ENCODE measurements at places on chromosomes 3 and 15.

DNA sequence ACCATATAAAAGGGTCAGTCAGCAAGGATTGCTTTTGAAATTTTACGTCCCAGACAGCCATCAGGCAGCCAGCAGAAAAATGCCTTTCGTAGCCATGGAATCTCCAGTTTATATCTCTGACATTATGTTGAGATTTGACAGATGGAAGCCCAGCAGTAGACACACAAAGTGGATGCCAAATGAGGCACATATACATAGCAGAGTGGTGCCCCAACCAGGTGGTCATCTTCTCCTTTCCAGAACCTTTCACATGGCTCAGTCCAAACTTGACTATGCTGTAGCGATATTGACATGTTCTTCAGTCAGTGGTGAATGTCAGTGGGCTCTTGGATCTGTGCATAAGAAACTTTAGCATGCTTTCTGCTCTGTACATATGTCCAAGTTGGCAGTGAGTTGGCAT lies 123.3 kb upstream of the GBE1 start:
- DNase-seq = no peak

DNA sequence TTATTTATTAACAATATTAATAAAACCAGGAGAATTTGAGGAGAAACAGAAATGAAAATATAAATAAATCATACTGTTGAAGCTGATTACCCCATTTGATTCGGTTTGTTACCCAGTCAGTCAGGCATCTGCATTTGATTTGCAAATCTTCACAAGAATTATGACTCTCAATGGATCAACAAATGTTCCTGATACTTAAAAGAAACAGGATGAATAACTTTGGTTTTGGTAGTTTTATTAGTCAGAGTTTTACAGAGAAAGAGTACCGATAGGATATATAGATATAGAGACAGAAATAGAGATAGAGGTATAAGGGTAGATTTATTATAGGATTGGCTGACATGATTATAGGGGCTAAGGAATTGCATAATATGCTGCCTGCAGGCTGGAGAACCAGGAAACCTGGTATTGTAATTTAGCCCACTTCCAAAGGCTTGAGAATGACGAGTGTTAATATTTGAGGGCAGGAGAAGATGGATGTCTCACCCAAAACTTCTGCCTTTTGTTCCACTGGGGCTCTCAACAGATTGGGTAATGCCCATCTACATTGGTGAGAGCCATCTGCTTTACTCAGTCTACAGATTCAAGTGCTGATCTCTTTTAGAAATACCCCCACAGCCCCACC lies 241.6 kb upstream of the COL8A1 start:
- DNase-seq = no peak

DNA sequence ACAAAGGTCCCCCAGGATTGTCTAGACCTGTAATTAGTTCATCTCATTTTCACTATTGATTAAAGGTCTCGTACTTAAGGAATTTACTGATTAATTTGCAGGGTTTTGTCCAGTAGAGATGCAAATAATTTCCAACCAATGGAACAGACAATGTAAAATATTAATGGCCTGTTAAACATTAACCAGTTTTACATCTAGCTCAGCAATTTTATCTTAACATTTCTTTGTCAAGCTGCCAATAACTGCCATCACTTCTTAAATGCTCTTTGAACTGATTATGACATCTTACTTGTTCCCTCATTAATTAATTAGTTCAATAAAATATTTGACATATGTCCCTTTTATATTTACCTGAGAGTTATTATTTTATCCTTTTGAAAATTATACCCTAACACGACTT lies 9.4 kb upstream of the STRIT1 start:
- DNase-seq = no peak

DNA sequence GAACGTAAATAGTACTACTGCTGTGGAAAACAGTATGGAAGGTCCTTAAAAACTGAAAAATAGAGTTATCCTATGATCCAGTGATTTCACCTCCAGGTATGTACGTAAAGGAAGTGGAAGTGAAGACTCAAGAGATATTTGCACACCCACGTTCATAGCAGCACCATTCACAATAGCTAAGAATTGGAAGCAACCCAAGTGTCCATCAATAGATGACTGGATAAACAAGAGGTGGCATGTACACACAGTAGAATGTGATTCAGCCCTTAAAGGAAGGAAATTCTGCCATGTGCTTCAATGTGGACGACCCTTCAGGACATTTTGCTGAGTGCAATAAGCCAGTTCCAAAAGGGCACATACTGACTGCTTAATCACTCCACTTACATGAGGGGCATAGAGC lies 188.3 kb downstream of the APBA2 start:
- DNase-seq = no peak

DNA sequence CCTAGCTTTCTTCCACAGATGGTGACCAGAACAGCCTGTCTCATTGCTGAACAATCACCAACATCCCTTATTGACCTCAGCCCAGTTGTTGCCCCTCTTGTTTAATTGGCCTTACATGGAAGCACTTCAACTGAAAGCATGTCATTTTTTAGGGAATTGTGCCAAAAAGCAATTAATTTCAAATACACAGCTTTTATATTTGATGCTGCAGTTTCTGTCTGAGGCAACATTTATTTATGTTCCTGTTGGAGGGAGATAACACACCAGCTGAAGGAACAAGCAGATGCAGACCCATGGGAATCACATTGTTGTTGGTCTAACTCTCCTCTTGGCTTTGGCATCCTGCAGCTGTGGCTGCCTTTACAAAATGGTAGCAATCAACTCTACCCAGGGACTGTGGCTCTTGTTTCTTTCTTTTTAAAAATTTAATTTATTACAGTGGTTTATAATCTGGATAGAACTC lies 498.1 kb upstream of the RGMA start:
- DNase-seq = no peak

Measured in activated CD4-positive, CD25-positive, alpha-beta regulatory T cell (primary cell).